ENCODE measurements at places on chromosomes 3 and 15.

GRCh38 chr3:175456466-175456865 is 597.3 kb downstream of the NAALADL2 start:
- DNase-seq = no peak

- DNase-seq = no peak
Measured at GRCh38 chr3:54771050-54771449, 156.8 kb downstream of the LRTM1 start.

DNA sequence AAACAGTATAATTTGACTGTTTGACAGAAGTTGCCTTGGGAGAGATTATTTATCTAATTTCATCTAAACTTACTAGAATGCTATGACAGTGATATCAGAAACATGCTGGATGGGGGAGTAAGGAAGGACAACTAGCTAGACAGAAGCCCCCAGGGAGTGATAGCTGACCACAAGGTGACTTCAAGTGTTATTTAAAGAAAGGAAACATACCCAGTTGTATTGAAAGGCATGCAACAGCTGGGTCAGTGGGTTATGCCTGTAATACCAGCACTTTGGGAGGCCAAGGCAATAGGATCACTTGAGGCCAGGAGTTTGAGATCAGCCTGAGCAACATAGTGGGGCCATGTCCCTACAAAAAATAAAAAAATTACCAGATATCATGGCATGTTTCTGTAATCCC is 69.6 kb downstream of the SLC49A4 start:
- no peak for DNase-seq

DNA sequence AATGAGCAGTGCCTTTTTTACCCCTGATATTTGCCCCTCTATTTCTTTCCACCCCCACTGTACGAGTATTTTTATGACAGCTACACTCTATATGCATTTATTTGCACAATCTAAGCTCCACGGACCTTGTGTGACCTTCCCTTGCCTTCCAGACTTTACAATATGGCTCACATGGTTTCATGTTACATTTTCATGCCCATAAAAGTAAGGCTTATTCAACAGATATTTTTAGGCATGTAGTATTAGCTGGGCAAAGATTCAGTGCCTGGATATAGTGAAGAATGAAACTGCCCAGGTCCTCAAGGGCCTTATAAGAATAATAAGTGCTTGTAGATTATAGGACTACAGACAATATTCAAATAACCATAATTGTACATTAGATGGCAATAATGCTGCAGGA is 481.9 kb upstream of the CNTN4 start:
- no peak for DNase-seq

- DNase-seq = no peak
Measured at GRCh38 chr3:128143496-128143895, 9.8 kb upstream of the EEFSEC start.

- DNase-seq = no peak
Measured at GRCh38 chr3:175073219-175073905, 214.2 kb downstream of the NAALADL2 start.

GRCh38 chr3:49656541-49657112 is 17.5 kb upstream of the APEH start:
- DNase-seq = no peak

DNA sequence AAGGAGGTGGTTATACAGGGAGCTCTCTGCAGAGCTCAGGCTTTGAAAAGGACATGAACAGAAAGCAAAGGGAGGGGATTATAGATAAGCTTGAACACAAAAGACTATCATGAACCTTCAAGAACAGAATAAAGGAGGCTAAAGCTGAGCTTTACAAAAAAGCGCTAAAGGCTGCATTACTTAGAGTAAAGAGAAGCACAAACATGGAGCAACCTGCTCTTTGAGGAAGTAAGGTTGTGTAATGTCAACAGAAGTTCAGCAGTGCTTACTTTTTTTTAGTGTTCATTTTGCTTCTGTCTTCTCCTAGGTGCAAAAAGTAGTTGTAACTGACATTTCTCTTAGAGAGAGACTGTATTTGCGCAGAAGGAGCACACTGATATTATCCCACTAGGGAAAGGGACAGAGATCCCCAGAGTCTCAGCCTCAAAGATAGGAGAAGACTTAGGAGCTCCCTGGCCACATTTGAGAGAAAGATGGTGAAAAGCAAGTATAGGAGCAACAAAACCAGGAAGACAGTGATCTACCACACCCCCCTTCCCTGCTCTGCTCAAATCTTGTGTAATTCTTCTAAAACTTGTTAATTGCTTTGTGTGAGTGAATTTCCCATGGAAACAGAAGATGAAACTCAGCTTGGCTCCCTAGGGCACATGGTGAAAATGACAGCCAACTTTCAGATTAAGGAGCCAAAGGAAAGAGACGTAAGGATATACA is 54.7 kb downstream of the QTRT2 start:
- DNase-seq = no peak

DNA sequence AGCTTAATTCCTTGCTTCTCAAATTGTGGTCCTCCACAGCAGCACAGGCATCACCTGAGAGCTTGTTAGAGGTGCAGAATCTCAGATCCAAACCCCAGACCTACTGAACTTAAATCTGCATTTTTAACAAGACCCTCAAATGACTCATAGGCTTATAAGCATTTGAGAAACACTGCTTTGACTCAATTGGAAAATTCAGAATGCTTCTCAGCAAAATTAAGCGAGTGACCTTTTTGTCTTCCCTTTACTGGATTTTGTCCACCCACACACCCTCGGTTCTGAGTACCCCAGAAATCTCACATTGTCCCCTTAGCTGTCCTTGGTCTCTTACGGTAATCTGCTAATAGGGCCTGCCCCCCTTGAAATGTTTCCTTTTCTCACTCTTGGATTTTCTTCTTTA is 17.9 kb downstream of the CD80 start:
- peak; percentile 26 for DNase-seq

DNA sequence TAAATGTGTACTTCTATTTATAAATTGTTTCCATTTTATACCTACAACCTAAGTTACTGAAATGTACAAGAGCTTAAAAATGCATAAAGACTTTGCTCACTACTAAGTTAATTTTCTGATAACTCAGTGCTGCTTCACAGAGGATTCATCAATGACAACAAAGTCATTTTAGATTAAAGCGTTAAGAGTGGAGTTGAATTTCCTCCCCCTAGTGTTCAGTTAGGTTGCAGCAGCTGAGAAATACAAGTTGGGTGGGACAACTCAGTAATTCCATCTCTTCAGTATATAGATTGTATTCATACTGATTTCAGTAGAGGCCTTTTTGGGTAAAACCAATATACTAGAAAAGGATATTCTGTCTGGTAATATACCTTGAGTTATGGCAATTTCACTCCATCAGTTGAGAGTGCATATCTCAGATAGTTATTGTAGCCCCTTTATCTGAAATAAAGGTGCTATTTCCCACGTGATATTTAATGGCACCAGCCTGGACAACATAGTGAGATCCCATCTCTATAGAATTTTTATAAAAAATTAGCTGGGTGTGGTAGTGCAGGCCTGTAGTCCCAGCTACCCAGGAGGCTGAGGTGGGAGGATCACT is 6.9 kb upstream of the RPL35A start:
- no peak for DNase-seq

GRCh38 chr15:48602358-48603122 is 43.0 kb downstream of the FBN1 start:
- no peak for DNase-seq

DNA sequence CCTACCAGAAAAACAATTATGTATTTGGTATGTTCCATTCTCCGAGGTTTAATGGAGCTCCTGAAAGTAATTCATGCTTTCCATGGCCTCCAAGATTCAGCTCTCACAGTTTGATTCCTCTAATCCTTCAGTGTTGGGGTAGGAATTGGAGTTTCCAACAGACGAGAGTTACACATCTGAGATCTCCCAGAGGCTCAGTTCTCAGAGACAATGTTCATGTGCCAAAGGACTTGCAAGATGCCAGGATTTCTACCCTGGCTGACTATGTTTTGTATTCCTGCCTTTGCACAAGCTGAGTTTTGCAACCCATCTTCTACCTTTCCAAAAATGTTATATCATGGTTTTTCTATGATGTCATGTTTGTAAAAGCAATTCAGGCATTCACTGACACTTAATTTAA is 322.9 kb downstream of the ERC2 start:
- DNase-seq = no peak

DNA sequence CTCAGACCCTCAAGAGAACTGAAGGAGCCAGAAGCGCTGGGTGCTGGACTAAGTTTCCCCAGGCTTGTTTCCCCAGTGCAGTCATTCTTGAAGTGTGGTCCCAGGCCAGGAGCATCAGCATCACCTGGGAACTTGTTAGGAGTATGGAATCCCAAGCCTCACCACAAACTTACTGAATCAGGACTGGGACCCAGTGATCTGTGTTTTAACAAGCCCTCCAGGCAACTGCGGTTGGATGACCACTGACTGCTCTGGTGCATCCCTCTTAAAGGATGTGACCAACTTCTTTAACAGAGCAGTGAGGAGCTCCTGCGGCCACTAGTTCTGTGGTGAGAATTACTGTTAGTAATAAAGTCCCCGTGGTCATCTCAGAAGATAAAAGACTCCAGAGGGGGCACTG is 62.4 kb upstream of the DAZL start:
- DNase-seq = no peak

DNA sequence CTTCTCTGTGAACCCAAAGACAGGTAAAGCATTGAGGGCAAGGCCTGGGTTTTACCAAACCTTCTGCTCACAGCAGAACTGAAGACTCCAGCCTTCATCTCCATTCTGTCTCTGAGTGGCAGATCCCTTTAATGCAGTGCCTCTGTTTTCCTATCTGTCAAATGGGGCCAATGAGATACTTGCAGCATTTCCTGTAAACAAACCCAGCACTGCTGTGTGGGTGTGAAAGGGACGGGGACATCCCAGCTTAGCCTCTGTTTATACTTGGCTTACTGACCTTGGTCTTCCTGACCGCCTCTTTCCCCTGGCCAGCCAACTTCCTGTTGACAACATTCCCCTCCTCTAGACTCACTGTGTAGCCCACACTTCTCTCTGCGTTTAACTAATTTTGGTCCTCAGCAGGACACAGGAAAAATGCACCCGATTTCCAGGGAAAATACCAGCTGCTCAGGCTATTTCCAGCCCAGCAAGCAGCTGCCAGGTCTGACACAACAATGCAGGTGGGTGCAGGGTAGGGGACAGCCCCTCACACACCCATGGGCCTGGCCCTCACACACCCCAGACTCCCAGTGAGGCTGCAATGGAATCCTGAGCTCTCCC is 105.9 kb upstream of the HERC1 start:
- DNase-seq = peak; percentile 18

DNA sequence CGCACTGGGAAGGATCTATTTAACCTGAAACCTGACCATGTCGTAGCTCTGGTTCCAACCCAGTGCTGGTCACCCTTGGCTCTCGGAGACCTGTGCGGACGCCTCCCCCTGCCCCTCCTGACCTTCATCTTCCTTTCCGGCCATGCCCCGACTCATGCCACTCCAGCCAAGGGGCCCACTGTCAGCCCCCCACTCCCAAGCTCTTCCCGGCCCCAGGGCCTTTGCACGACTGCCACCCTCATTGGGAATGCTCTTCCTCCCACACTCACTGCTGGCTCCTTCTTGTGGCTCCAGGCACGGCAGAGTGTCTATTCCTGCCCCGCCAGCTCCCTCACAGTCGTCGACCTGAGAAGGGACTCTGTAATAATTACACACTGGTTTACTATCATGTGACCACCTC is 9.4 kb upstream of the IQSEC1 start:
- DNase-seq = no peak

DNA sequence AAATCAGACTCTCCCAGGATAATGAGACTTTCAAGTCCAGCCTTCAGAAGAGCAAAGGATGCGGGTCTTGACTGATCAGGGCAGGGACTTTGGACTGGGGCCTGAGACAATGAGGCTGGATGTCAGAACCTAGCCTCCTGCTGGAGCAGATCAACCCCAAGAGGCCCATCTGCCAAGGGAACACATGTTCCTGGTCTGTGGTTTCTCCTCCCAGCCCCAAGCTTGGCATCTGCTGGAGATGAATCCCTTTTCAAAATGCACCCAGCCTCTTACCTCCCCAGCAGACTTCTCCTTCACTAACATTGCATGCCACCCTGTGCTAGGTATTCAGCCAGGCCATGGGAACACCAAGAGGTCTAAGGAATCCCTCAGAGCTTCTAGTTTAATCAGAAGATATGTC is 43.7 kb upstream of the MFGE8 start:
- no peak for DNase-seq

DNA sequence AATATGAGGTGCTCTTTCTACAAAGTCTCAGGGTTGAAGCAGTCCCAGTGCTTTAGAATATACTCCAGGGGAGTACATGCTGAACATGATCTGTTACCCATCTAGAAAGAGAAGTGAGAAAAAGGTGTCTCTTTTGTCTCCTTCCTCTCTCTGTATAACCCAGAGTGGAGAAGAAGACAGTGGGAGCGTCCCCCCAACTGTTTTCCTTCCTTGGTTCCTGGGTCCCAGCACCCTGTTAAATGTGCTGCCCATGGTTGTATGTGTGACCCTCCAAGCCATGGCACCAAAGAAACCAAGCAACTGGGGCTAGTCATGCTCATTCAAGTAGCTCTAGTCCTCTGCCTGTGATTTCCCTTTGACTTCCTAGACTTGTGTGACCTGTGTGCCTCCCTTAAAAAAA is 683.7 kb downstream of the TBL1XR1 start:
- peak; percentile 32 for DNase-seq

DNA sequence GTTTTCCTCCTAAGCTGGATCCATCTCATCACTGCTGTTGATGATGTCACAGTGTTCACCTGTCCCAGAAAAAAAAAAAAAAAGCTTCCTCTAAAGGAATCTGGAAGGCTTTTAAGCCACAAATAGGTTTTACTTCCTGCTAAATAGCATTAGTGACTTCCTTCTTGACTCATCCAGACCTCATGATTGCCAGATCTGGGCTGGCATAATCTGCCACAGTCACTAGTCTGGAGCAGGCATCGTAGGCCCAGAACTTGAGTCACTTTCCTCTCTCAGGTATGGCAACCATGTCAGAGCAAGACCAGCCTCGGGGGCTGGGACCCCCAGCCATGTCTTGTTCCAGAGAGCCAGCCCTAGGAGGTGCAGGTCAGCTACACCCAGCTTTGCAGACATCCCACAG is 266.5 kb upstream of the CADM2 start:
- no peak for DNase-seq
